ENCODE measurements at places on chromosomes 3 and 15.

DNA sequence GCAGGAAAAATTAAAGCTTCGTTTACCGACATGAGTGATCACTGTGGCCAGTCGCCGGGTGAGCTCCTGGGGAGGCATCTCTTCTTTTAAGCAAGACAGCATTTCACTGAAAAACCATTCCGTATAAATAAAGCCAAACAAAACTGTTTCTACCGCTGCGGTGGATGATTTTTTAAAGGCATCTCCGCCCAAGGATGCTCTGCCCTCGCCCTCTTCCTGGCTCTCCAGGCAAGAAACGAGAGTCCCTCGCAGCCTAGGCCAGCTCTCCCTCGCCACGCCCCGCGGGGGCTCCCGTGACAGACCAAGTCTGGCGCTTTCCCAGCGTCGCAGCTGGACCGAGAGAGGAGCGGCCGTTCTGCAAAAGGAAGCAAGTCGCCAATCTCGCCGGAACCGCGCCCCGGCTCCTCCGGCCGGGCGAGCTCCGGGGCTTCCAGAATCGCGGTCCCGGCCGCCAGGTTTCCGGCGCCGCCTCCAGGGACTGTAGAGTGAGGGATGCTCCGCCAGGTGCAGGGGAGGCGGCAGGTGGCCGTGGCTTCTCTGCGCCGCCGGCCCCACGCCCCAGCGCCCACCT lies 458 bp downstream of the MCF2L2 start:
- DNase-seq = peak; percentile 57

- peak; percentile 59 for DNase-seq
Measured at GRCh38 chr15:42036112-42036905, 15.5 kb upstream of the PLA2G4E start.

GRCh38 chr15:91238644-91239425 lies 138.8 kb downstream of the SV2B start:
- DNase-seq = no peak

DNA sequence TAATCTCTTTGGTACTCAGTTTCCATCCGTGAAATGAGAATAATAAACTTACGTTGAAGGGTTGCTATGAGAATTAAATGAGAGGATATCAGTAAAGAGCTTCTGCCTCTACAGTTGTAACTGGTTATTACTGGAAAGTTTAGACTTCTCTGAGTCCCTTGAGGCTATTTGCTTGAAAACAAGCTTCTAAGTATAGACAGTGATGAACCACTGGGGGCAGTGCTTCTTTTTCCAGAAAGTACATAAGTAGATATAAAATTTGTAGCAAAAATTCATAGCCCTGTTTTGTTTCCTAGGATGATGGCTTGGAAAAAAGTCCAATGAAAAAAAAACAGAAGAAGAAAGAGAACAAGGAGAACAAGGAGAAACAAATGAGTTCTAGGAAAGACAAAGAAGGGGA lies 87.1 kb downstream of the RGMA start:
- no peak for DNase-seq

DNA sequence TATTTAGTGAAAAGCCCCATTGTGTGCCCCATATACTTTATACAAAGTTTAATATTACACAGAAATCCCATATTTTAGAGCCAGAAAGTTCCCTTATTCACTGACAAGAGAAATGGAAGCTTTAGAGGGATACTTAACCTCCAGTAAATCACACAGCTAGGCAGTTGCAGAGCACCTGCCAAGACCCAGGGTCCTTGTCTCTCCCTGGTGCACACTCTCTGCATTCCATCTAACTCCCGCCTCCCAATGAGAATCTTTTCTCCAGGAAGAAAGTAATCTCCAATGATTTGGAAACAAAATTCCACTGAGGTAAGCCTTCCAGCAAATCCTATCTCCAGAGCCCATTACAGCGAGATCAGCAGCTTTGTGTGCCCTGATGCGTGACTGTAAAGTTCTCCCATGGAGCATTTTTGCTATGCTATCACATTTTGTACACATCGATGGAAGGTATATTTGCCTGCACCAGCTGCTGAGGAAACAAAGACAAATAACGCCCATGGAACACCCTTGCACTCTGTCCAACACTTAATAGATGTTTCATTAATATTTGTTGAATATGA lies 41.4 kb downstream of the ULK4 start:
- no peak for DNase-seq

- DNase-seq = no peak
Measured at GRCh38 chr15:50884540-50884939, 23.9 kb upstream of the AP4E1 start.

DNA sequence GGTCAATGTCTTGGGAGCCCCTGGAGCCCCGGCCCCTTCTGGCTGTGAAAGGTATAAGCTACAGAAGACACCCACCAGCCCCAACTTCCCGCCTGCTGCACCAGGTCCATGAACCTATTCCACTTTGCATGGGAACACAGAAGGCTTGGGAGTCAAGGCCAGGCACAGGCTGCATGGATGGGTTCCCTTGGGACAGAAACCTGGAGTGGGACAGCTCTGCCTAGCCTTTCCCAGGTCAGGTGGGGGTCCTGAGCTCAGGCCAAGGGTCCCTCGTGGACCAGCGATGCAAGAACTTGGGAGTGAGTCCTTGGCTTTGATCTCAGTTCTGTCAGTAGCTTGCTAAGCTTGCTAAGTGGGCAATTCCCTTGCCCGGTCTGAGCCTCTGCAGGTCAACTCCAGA lies 25.0 kb downstream of the TKT start:
- peak; percentile 19 for DNase-seq

DNA sequence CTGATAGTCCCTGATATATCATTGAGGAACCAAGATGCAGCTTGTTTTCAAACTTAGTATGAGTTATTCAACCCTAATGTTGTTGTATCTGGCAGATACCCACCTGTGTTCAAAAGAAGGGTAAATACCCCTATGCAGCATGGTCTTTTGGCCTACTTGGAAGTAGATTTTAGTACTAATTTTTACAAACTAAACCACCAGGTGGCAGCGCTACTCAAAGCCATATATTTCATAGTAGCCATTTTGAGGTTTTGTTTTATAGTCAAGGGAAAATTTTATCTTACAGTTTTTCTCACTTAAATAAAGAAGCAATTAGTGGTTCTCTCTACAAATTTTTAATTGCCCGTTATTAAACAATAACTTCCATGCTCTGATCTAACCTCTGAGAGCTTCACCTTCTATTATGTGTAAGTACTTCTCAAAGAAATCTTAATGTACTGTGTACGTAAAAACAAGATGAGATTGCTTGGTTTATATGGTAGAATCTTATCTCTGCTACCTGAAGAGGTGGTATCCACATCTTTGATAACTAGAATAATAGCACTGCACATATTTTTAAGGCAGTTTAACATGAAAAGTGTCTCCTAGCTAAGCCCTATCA lies 31.5 kb upstream of the MLF1 start:
- DNase-seq = no peak

GRCh38 chr15:52057996-52058395 lies 39.0 kb downstream of the MAPK6 start:
- no peak for DNase-seq

- DNase-seq = no peak
Measured at GRCh38 chr3:172613845-172614244, 90.6 kb upstream of the TNFSF10 start.

GRCh38 chr3:13301286-13301987 lies 118.7 kb downstream of the NUP210 start:
- peak; percentile 95 for DNase-seq

DNA sequence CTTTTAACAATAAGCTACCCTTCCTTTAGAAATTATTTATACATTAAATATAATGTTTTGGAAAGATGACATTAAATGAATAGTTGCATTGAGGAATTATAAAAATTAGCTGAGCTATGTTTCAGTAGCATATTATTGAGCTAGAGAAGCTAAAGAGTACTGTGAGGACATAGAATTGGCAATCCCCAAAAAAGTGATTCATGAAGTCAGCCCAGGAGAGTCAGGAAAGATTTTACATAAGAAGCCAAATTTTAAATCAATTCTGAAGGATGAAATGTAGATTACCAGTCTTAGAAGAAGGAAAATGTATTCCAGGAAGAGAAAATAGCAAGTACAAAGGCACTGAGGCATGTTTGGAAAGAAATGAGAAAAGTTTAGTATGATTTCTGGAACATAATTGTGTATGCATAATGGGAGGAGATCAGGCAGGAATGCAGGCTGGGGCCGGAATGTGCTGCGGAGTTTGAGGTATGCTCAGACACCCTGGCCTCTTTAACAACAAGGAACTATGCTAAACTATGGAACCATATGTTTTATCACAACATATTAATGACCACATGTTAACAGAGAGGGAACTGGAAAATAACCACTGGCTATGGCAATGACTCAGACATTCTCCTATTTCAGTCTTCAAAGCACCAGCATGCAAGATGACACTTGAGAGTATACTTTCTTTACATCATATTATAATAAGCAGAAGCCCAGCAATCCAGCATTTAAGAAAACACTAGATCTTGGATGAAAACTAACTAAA lies 103.3 kb upstream of the COL8A1 start:
- no peak for DNase-seq

- DNase-seq = no peak
Measured at GRCh38 chr3:103025880-103026279, 591.1 kb downstream of the ZPLD1 start.

GRCh38 chr15:47784820-47785219 lies 67.5 kb downstream of the SEMA6D start:
- DNase-seq = no peak

- DNase-seq = no peak
Measured at GRCh38 chr15:78272776-78273175, 8.4 kb downstream of the DNAJA4 start.

GRCh38 chr15:62994975-62995681 lies 47.4 kb upstream of the TPM1 start:
- DNase-seq = no peak

DNA sequence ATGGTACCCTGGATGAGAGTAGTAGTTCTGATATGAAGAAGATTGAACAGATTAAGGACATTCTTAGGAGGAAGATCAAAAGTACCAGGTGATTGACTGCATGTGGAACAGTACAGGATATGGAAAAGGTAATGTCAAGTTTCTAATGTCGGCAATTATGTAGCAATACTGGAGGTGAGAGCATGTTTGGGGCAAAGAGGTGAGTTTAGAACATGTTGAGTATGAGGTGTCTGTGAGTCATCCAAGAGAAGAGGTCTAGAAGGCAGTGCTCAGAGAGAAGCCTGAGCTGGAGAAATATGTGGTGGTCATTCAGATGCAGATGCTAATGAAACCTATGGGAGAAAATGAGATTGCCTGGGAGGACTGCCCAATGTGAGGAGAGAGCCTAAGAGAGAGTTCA lies 305.6 kb downstream of the ZBTB20 start:
- DNase-seq = no peak

- no peak for DNase-seq
Measured at GRCh38 chr3:190036631-190037030, 84.1 kb downstream of the P3H2 start.

- no peak for DNase-seq
Measured at GRCh38 chr3:127612966-127613365, 14.8 kb downstream of the MCM2 start.

GRCh38 chr15:85618956-85619491 lies 175.7 kb downstream of the KLHL25 start:
- peak; percentile 56 for DNase-seq

DNA sequence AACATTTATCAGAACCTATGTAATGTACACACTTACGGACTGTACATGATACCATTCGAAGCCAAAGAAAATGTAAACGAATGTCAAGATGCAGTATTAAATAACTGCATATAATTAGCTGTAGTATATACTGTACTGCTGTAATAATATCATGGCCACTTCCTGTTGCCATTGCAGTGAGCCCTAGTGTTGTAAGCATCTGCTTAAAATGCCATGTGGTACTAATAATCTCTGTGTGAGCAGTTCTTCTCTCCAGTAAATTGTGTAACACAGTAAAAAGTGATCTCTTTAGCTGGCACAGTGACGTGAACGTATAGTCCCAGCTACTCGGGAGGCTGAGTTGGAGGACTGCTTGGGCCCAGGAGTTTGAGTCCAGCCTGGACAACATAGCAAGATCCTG lies 8.6 kb downstream of the SPG11 start:
- no peak for DNase-seq

GRCh38 chr15:84721371-84721770 lies 5.4 kb upstream of the SEC11A start:
- DNase-seq = no peak

- DNase-seq = no peak
Measured at GRCh38 chr3:98553753-98554152, 22.0 kb downstream of the GPR15 start.

GRCh38 chr3:159781867-159782266 lies 206.8 kb upstream of the IL12A start:
- no peak for DNase-seq

- no peak for DNase-seq
Measured at GRCh38 chr15:74324714-74325113, 42.7 kb downstream of the CYP11A1 start.

GRCh38 chr3:5479229-5479799 lies 291.8 kb downstream of the EDEM1 start:
- no peak for DNase-seq

DNA sequence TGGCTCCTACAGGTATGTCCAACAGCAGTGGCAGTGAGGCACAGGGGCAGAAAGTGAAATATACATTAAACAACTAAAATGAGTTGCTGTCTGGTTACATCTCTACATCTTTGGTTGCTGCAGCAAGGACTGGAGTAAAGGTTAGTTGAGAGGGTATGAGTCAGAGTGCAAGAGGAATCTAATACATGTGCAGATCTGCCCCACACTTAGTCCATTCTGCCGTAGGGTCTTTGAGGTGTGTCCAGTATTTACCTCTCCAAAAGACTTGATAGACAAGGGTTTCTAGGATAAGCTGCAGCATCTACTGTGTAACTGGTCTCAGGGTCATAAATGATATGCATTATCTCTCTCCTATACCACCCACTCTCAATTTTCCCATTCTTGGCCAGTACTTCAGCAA lies 6.2 kb upstream of the NEDD4 start:
- DNase-seq = no peak

- no peak for DNase-seq
Measured at GRCh38 chr15:101087172-101087769, 164.6 kb downstream of the CHSY1 start.

DNA sequence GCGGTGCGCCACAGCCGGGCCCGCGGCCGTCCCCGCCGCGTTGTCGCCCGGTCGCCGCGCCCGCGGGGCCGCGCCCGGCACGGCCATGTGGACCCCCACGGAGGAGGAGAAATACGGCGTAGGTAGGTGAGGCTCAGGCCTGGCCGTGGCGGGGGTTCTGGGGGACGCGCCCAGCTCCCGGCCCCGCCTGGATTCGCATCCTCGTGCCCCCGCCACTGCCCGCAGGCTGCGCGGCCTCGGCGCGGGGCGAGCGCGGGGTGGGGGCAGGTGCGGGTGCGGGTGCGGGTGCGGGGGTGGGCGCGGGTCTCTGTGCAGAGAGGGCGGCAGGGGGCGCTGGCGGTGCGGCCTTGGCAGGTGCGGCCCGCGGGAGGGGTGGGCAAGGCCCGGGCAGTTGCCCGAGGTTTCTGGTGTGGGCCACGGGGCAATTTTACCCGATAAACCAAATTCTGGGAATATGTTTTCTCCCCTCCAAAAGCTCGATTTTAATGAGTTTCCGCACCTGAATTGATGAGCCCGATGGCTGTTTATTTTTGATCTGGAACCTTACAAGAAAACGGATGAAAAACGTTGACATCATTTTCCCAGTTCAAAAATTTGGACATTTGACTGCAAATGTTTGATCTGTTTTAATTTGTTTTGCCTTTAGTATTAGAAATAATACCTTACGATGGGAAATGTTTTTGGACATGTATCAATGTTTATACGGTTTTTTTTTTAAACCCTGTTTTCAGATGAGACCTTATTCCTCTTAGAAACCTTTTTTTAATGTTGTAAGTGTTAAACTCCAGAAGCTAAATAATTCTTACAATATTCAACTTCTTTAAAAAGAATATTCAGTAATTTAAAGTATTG lies 678 bp downstream of the DOCK3 start:
- DNase-seq = peak; percentile 71

All from H9 (cell line).